GM03348 (cell line): ENCODE measurements at places on chromosomes 1 and 21.
A peak's percentile ranks its signal among the peaks of the same experiment; 100 is the strongest.

- DNase-seq, result peak; percentile 77
Measured at GRCh38 chr1:9892563-9893528, 17.2 kb downstream of the CTNNBIP1 start.

- DNase-seq, result peak; percentile 22
Measured at GRCh38 chr1:7808253-7808844, 24.3 kb downstream of the PER3 start.

DNA sequence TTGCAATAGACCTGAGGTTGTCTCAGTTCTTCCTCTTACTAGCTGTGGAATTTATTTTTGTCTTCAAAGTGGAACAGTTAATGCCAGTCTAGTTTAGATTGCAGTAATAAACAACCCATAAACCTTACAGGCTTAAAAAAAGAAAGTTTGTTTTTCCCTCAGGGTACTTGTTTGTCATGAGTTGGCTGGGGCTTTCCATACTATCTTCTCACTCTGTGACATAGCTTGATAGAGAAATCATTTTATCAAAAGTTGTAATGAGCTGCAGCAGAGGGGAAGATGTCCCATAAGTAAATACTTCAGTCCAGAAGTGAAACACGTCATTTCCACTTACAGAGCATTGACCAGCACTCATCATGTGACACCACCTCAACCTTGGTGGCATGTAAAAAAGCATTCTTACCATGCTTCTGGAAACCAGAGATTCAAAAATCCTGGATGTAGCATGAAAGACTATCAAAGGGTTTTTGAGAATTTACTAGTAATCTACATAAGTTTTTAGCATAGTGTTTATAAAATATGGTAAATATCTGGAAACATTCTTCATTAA lies 62.8 kb upstream of the COL11A1 start:
- peak; percentile 5 for DNase-seq

- no peak for DNase-seq
Measured at GRCh38 chr1:39573097-39573465, 3.5 kb downstream of the PABPC4 start.

GRCh38 chr1:40450495-40451237 lies 390 bp downstream of the ZFP69B start:
- peak; percentile 57 for DNase-seq

DNA sequence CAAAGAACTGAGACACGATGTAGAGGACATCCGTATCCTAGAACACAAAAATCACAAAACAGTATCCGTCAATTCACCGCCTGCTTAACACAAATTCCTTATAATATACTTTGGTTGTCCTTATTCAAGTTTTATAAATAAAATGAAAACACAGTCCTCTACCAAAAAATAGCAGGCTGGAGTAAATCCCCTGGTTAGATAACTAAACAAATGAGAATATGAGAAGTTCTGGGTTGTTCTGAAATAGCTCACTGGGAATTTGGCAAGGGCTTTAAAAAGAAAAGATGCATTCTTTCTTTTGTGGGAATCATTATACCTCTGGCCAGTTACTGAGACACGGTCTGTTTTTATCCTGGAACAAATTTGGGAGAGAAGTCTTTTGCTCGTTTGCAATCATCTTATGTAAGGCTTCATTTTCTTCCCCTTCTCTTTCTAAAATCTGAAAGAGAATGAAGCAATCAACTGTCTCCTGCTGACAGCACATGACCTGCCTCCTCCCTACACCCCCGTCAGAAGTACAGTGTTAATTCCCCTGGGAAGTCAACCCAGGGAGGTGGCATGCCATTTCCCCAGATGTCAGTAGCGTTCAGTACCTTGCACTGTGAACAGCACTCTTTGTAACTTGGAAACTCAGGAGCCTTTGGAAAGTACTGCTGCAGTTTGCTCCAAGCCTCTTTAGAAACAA lies 37.1 kb upstream of the RAP1GAP start:
- peak; percentile 31 for DNase-seq
